Suppressor macrophage treated with lipopolysaccharide for 1 hour (primary cell): ENCODE measurements at places on chromosomes 1 and 21.

DNA sequence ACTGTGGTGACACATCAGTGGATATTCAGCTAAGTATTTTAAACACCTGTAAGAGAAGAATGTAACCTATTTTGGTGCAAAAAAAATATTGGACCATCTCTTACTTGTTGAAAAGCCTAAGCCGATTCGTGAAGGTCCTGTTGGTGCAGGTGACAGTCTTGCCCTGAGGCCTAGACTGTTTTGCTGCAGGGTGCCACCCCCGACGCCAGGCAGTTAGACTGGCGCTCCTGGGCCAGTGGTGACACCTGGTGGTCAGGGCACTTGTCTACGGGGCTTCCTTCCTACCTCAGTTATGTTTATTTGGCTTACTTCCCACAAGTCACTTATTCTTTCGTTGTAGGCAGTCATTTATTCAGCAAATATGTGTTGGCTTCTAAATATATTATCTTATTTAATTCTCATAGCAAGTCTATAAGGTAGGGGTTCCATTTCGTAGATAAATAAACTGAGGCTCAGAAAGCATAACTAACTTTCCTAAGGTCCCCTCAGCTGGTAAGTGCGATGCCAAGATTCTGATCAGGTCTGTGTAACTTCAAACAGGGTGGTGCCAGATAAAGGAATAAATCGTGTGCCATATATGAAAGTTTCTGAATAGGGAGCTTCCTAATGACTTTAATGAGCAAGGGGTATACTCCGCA, 1.9 kb downstream of the EEIG2 start:
- peak; percentile 79 for DNase-seq

DNA sequence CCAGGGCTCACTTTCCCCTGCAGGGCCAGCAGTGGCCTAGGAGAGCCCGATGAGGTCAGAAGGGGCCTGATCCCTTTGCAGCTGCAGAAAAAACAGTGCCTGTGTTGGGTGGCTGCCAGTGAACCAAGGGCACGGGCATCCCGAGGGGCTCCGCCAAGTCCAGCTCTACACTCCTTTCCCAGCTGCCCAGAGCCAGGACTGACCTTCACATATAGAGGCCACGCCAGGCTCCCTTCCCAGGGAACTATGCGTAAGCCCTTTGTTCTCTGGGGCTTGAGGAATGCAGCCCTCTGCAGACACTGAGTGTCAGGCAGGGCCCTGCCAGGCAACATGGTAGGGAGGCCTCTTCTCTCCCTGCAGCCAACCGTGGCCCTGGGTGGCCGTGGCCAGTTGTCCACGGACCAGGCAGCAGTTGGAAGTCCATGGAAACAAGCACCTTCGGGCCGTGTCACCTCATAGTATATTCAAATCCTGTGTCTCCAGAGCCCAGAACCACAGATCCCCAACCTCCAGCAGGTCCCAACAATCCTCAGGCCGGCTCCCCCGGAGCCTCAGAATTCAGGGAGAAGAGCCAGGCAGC, 194.0 kb downstream of the NPHP4 start:
- no peak for DNase-seq

GRCh38 chr1:59288046-59288445, 8.8 kb upstream of the FGGY start:
- DNase-seq: no peak

GRCh38 chr1:7220712-7221252, 435.5 kb downstream of the CAMTA1 start:
- DNase-seq: no peak

DNA sequence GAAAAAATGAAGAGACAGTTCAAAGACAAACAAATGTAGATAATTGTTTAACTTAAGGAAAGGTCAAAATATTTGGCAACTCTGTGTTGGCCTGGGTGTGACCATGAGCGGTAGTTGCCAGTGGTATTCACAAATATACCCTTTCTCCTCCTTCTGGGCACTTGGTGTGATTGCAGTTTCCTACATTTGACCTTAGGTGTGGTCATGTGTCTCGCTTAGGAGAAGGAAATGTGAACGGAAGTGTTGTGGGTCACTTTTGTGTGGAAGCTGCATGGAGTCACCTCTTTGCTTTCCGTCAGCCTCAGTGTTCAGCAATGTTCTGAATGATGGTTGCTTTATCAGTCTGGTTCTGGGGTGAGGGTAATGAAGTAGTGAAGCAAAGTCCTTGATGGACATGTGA, 3.4 kb upstream of the PCSK9 start:
- peak; percentile 41 for DNase-seq

- no peak for DNase-seq
Observed at GRCh38 chr1:89199525-89200031, 836 bp upstream of the GBP4 start.

- DNase-seq: no peak
Observed at GRCh38 chr1:184627007-184627341, 127.7 kb downstream of the EDEM3 start.

- no peak for DNase-seq
Observed at GRCh38 chr21:30153697-30154340, 12.8 kb downstream of the CLDN17 start.

DNA sequence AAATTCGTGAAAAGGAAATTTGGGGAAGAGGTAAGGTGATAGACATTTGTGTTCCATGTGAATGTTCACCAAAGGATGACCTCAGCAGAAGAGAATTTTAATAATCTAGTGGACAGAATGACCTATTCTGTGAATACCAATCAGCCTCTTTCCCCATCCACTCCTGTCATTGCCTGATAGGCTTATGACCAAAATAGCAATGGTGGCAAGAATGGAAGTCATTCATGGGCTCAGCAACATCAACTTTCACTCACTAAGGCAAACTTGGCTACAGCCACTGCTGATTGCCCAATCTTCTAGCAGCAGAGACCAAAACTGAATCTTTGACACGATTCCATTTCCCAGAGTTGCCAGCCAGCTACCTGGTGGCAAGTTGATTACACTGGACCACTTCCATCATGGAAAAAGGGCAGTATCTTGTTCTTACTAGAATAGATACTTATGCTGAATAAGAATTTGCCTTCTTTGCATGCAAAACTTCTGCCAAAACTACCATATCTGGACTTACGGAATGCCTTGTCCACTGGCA, 348.7 kb upstream of the PBX1 start:
- no peak for DNase-seq

DNA sequence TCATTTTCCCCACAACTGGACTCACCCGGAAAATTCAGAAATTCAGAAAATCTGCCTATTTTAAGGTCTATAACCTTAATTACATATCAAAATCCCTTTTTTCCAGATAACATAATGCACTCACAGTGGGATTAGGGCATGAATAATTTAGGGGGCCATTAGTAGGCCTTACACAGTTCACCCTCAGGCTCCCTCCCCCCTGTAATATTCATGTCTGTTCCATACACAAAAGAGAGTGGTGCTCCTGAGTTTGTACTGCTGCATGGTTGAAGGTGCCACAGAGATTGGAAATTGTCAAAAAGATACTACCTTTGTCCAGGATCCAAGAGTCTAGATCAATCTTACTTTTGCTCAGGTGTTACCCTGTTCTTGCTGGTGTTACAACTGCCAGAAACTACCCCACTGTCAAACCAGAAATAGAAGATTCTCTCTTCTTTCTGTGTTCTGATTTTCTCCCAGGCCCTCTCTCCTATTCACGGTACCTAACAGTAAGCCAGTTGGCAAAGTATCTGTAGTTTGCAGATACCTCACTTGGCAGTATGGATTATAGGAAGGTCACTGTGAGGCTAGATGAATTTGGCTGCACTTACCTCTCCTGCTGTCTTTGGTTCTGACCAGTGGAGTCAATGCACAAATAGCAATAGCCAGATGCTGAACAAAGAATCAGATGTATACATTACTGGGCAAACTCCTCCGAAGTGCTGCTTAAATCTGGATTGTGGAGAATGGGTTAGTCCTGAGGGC, 53.2 kb downstream of the C1orf198 start:
- no peak for DNase-seq

DNA sequence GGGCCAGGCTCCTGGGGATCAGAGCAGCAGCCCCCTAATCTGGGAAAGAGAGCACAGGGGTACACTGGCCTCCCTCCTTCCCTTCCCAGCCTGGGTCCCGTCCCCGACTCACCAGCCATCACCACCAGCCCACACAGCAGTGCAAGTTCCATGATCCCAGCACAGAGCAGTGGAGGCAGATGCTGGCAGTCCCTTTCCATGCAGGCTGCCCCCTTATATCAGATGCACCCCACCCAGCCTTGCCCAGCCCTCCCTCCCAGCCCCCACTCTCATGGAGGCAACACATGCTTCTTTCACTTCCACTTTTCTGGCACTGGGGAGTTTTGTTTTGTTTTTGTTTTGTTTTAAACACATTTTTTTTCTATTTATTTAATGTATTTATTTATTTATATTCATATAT, at the start of gene PLA2G2D:
Gene PLA2G2D (minus strand): TSS at position 190 of the 400 bp plus-strand sequence. CDS start 38 bp downstream, at position 152.
- DNase-seq: no peak

DNA sequence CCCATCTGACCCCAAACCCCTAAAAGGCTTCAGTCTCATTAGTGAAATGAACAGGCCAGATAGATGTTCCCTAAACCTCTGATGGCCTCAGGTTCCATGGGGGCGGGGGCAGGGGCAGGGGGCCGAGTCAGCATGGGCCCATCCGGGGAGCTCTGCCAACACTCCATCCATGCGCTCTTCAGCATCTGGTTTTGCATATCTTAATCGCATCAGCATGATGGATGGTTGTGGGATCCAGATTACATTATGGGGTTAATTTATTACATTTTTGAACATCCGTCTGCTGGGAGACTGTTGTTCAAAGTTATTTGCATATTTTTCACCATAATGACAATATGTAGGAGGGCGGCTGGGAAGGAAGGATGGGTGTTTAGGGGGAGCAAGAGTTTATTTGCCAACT, 3.1 kb upstream of the MAD2L2 start:
- no peak for DNase-seq

DNA sequence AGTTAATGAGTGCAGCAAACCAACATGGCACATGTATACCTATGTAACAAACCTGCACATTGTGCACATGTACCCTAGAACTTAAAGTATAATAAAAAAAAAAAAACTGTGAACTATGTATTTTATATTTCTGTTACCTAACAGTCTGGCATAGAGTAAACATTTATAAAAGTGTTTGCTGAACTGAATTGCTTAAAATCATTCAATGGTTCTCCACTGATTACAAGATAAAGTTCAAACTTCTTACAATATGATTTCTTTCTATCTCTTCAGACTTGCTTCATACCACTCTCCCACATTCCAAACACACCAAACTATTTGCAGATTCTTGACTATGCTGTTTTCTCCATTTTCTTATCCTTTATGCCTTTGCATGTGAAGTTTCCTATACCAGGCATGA, 89.9 kb downstream of the UROD start:
- no peak for DNase-seq

DNA sequence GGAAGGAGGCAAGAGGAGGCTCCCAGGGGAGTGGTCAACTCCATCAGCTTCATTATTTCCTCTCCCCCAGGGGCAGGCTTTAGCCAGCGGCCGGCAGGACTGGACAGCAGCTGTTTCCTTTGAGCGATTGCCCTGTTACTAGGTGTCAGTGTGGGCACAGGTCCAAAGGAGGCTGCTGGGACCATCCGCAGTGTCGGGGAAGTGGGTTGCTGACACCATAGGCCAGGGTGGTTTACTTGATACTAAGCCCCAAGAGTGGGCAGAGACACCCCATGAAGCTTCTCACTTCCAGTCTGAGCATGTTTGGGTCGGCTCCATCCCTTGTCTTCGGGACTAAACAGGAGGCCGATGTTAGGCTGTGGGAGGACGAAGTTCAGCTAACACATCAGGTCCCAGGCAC, 63.6 kb downstream of the KAZN start:
- no peak for DNase-seq

GRCh38 chr1:117654493-117655219, 48.8 kb downstream of the TENT5C start:
- DNase-seq: no peak

- DNase-seq: no peak
Observed at GRCh38 chr1:88188038-88188437, 496.0 kb upstream of the PKN2 start.

DNA sequence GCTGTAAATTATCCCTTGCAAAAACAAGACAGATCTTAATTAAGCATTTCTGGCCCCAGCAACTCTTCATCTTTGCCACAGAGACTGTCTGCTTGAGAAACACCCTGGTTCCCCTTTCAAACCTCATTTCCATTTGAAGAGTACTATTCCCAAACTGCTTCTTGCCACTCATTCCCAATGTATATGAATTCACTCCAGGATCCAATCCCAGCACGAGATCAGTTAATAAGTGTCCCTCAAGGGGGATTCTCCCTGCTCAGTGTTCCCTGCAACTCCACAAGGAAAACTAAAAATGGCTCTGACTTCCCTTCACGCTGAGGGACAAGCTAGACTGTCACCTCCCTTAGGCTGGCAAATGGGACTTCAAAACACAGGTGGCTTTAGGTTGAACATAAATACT, 173.2 kb downstream of the SIPA1L2 start:
- no peak for DNase-seq

GRCh38 chr1:44050261-44050660, 19.0 kb upstream of the SLC6A9 start:
- no peak for DNase-seq

- DNase-seq: peak; percentile 4
Observed at GRCh38 chr1:71307451-71307850, 226.6 kb upstream of the ZRANB2 start.

DNA sequence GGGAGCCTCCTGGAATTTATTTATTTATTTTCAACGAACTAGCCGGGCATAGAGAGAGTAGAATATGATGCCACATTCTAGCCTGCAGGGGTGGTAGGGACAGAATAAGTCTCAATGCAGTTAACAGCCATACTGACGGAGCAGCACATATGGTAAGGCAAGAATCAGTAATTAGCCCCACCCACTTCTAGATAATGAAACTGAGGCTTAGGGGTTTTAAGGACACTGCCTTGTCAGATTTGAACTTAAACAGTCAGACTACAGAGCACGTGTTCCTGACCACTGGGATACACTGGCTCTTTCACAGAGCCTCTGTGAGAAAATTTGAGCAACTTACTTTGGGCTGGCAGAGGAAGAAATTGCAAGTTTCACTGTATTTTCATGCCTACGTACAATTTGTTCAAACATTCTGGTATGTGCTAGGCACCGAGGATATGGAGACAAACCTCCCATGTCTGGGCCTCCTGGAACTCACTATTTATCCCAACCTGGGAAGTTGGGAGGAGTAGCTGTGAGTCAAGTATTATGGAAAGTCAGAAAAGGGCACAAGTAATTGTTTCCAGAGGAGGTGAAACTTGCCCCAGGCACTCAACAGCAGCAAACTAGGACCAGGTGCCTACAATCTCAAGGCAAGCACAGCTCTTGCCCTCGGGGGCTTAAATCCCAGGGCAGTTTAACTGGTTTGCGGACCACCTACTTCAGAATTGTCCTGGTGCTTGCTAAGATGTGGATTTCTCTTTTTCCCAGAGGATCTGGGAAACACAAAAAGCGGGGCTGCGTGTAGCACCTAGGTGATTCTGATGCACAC, 1.6 kb upstream of the CLIC4 start:
- DNase-seq: peak; percentile 58

- no peak for DNase-seq
Observed at GRCh38 chr1:10622910-10623685, 148.3 kb downstream of the PEX14 start.

DNA sequence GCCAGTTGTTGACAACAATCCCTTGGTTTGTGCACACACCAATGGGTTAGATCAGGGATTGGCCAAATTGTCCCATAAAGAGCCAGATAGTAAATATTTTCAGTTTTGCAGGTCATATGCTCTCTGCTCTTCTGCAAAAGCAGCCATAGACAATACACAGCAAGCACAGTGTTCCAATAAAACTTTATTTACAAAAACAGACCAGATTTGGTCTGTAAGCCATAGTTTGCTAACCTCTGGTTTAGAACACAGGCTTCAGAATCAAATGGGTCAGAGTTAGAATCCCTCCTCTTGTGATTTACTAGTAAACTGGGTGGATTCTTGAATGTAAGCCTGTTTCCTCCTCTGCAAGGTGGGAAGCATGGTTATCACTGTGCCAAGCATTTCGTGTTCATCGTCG, 65.3 kb upstream of the EFHD2 start:
- DNase-seq: no peak
